ENCODE measurements at places on chromosomes 12 and 14.

GRCh38 chr14:90922141-90922540 is 105.9 kb upstream of the TTC7B start:
- DNase-seq = no peak

GRCh38 chr12:24730489-24730896 is 218.4 kb downstream of the BCAT1 start:
- no peak for DNase-seq

DNA sequence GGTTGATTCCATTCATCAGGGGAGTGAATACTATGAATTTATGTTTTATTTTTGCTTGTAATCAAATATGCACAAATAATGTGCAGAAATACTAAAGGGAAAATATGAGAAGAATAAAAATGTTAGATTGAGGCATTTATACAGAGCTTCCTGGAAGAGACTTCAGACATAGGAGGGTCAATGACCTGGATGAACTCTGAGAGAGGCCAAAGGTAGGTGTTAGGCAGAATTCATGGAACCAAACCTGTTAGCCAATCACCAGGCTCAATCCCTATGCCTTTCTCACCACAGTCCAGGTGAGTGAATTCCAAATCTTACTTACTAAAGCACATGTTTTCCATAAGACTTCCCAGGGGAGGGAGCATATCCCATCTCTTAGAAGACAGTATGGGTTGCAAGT is 130.4 kb upstream of the NTF3 start:
- no peak for DNase-seq

GRCh38 chr12:102961466-102961855 is 4.0 kb downstream of the ASCL1 start:
- DNase-seq = no peak

DNA sequence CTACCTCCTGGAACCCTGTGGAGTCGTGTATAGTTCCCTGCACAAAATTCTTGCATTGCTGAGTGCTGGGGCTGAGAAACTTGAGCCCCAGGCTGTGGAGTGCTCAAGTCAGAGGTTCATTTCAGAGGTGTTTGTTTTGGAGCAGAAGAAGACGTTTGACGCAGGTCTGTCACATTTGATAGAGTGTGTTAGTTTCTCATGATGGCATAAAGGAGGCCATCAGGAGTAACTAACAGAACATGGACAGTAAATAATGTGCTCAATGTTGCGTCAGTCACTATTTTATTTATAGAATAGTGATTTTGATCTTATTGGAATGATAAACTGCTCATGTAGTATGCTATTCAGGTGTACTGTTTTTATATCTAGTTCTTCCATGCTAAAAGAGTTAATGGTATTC is 44.2 kb downstream of the OTOGL start:
- DNase-seq = no peak

GRCh38 chr12:105273601-105274000 is 37.6 kb upstream of the APPL2 start:
- DNase-seq = no peak

- no peak for DNase-seq
Observed at GRCh38 chr12:131074221-131075083, 120.7 kb downstream of the ADGRD1 start.

- peak; percentile 62 for DNase-seq
Observed at GRCh38 chr12:57865084-57865751, 18.7 kb upstream of the CTDSP2 start.

DNA sequence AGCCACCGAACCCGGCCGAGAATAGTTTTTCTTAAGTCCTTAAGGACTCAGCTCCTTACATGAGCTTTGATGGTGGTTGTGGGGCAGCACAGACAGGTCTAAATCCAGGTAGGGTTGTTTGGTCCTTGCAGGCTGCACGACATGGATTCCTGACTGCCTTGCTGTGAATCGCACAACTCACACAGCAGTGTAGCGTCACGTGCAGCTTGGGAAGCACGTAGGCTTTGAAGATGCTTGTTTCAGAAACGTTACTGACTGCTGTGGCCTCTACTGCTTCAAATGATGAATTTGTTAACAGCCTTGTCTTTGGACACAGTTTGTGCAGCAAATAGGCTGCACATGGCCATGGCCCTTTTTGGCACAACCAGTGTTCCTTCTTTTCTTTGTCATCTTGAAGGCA is 29.9 kb downstream of the ZBTB42 start:
- no peak for DNase-seq

- DNase-seq = no peak
Observed at GRCh38 chr12:64574837-64575236, 35.5 kb upstream of the RASSF3 start.

DNA sequence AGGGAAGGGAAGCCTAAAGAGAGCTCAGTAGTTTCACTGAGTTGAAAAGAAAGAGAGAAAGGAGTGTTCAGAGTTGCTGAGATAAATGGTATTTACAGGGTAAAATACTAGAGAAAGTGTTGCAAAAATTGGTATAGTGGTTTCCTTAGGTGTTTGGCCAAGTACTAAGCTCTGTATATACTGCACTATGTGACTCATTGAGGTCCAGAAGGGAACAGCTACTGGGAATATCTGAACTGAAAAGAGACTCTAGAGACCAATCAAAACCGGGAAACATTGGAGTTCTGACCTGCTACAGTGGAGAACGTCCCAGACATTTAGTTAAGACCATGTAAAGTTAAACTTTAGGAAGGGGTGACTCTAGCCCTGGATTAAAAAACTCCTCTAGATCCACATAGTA is 42.7 kb upstream of the ALX1 start:
- no peak for DNase-seq

Measured in stimulated activated CD4-positive, alpha-beta T cell treated with anti-CD3 and anti-CD28 coated beads, Interleukin-12 subunit alpha, Interleukin-12 subunit beta, amount 100 ng/mL, for 4 hours (primary cell).